ENCODE measurements at places on chromosomes 16 and 17. TPM values are rescaled to one million over a fixed set of nuclear protein-coding genes. Genes with fewer than 3 reads are reported as not detected.

CA4 gene
- polyA plus RNA-seq, result 7.6 TPM

- DNase-seq, result peak; percentile 91
Measured at GRCh38 chr16:68972013-68972412, 128.7 kb downstream of the TANGO6 start.

DNA sequence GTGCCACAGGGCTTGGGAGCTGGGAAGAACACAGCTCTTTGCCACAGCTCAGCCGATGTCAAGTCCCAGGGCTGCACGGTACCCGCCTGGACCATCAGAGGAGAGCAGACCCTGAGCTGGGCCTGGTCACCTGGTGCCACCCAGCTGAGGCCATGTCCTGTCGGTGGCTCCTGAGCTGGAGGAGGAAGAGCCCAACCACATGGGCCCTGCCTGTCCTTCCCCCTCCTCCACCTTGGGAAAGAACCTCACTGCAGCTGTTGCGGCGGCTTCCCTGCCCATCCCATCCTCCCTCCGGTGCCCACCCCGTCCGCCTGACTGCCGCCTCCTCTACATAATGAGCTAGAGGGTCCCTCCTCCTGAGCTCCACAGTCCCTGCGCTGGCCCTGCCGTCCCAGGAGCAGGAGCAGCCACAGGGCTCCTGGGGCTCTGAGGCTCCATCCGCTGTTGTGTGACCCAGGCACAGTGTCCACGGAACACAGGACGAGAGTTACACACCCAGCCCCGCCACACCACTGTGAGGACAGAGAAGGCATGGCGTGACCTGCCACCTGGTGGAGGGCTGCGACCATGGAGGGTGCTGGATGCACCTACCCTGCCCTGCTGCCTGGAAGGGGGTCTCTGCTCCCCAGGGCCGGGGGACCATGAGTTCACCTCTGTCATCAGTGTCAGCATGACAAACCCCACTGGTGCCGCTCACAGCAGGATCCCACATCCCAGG is 21.4 kb upstream of the CHMP6 start:
- DNase-seq, result no peak

GRCh38 chr16:66337463-66338188 is 28.9 kb upstream of the CDH5 start:
- no peak for DNase-seq

SLC12A3 gene
- polyA plus RNA-seq, result not detected
